Suprapubic skin (tissue), 4 donors: ENCODE measurements at places on chromosomes 6 and 20. TPM values are rescaled to one million over a fixed set of nuclear protein-coding genes. Genes with fewer than 3 reads are reported as not detected.

TP53TG5 gene
- total RNA-seq: not detected

CD109 gene
- total RNA-seq: 38.8 TPM

PACSIN1 gene
- not detected for total RNA-seq

PRSS16 gene
- total RNA-seq: 12.3 TPM

FAM209B gene
- total RNA-seq: not detected

HRH3 gene
- total RNA-seq: not detected

TMEM74B gene
- 3.9 TPM for total RNA-seq

FKBP1C gene
- 1.7 TPM for total RNA-seq

DNA sequence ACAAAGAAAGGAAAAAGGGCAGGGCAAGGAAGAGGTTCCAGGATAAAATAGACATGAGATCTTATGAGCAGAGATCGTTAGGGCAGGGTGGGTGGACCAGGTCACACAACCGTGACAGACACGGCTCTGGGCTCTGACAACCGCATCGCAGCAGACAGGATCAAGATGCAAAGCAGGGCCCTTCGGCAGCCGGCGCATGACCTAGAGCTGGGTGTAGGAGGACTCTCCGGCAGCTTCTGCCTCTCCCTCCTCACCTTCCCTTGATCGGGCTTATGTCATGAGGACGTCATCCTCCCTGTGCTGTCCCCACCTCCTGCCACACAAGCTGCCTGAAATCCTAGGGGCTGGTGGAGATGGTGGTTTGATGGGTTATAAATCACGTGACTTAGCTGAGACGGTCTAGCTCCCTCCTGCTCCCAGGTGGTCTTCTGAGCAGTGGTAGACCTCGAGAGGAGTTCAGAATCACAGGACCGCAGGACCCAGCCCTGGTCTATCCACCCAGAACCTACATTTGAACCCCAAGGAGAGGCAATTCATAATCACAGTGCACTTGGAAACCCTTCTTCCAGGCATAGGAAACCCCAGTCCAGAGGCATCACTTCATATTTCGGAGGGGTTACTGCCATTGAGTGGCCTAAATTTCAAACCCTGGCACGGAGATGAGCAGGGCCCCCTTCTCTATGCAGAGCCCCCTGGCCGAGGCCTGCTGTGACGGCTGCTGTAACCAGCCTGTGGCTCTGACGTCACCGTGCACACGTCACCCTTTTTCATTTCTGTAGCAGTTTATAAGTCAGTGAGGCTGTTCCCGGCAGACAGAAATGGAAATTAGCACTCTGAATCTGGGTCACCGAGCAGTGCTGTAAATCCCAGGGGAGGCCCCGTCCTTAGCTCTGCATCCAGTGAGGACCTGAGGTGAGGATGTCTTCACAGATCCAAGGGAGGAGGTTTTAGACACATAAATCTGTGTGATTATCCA, 8.7 kb upstream of the CCR6 start:
- no peak for DNase-seq

DNA sequence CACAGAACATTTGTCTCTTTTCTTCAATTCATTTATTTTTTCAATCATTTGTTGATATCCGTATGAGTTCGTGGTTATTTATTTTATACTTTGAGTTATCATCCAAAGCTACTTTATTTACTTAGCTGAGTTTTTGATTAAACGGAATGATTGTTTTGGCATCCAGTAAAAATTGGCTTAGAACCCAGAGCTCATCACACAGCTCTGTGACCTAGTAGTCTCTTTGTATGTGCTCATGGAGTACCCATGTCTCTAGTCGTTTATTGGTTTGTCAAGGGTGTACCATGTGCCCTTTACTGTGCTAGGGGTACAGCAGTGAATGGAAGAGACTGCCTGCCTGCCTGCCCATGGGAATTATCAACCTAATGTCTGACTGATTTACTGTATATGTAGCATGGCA, 142.2 kb downstream of the MYLK4 start:
- no peak for DNase-seq

DNA sequence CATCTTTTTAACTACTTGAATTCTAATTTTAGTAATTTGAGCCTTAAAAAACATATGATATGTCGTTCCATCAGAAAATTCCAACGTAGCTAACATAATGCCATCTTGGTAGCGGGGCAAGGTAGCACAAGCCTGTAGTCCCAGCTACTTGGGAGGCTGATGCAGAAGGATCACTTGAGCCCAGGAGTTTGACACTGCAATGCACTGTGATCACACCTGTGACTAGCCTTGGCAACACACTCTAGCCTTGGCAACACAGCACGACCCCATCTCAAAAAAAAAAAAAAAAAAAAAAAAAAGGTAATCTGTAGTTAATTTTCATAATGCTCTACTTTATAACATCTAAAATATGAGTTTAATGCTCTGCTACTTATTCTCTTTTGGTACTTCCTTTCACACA, 6.7 kb downstream of the BCLAF1 start:
- no peak for DNase-seq

DNA sequence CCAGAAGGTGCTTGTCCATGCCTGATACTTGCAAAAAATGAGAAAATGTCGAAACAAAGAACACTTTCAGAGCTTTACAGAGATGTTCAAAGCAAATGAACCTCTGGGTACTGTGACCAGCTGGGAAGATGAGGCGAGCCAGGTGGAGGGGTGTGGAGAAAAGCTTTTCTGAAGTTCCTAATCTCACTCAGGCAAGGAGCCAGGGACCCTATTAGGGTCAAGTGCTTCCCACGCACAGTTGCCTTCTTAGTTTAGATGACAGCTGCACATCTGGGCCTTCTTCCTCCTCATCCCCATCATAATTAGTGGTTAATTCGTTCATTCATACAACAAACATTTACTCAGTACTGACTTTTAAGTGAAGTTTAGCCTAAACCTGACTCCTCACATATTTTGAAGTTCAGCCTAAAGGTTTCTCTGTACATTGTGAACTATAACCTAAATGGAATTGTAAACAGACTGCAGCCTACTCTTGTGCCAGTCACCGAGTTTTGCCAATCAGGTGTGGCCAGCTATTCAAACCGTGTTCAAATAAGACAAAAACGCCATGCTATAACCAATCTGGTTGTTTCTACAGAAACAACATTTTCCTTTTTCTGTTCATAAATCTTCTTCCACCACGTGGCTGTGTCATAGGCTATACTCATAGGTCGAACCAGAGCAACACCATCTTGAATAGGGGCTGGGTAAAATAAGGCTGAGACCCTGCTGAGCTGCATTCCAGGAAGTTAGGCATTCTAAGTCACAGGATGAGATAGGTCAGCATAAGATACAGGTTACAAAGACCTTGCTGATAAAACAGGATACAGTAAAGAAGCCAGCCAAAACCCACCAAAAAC, 19.3 kb upstream of the AHCY start:
- no peak for DNase-seq

GRCh38 chr6:1607516-1608221, 2.0 kb upstream of the FOXC1 start:
- no peak for DNase-seq

DNA sequence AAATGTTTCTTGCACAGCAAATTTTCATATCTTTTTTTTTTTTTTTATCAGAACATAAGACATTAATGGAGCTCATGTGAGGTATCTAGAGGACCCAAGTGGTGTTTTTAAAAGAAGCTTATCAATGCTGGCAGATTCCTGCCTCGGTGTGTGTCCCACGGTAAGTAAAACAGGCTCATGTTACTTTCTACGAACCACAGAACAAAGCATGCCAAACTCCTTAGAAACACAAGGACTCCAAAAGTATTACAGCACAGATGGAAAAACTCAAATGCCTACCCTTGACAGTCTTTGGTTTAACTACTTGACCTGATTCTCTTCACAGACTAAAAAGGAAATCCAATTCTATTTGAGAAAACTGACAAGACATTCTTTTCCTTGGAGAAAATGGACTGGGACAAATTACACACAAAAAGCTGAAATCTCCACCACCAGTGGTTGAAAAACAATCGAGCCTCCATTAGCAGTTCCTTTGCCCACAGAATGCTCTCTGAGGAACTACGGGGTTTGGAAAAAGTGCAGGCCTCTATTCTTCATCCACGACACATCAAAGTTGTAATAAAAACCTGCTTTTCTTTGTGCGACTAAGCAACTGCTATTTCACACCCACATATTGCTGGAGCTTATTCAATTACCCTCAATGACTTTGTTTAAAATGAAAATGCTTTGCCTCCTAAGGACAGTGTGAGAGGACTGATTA, 5.4 kb downstream of the METTL24 start:
- DNase-seq: no peak

GRCh38 chr6:139423037-139423703, 48.7 kb upstream of the CITED2 start:
- DNase-seq: no peak

- DNase-seq: no peak
These were observed 74.4 kb upstream of the RIPOR2 start for GRCh38 chr6:25010176-25010575.

DNA sequence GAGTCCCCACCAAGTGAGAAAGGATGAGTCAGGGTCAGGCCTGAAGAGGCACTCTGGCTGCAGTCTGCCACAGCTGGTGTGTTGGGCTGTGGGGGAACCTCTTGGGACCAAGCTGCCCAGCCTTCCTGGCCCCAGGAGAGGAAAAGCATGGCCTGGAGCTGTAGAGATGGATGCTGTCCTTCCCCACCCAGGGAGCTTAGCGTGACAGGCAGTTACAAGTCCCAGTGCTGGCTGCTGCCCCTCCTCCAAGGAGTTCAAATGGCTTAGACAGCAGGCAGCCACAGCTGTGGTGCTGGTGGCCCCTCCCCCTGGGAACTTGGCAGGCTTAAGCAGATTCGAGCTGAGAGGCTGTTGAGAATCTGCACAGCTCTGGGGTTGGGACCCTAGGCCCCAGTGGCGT, 253.2 kb downstream of the PLCB1 start:
- DNase-seq: no peak

GRCh38 chr20:38635721-38636288, 34.2 kb downstream of the ARHGAP40 start:
- DNase-seq: no peak

- no peak for DNase-seq
These were observed 559.6 kb downstream of the RFPL4B start for GRCh38 chr6:112906726-112907125.

DNA sequence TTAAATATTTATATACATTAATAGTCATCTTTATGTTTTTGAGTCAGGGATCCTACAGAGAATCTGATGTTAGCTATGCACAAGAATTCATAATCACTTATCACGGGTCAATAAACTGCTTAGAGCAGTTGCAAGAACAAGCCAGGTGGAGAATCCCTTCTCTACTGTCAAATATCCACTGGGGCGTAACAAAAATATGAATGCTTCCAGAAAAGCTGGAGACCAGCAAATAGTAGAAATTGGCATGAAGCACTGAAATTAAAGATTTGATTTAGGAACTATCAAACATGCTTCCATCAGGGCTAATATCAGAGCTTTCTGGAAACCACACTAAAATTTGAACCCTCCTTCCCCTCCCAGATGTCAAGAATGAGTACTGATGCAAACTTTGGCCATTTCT, 37.3 kb downstream of the ADGRG6 start:
- DNase-seq: no peak

- DNase-seq: no peak
These were observed 43.6 kb downstream of the NHLRC1 start for GRCh38 chr6:18078866-18079265.

- no peak for DNase-seq
These were observed 2.9 kb downstream of the RAB32 start for GRCh38 chr6:146546443-146547043.

GRCh38 chr20:57622579-57623381, 2.6 kb upstream of the ZBP1 start:
- DNase-seq: no peak

DNA sequence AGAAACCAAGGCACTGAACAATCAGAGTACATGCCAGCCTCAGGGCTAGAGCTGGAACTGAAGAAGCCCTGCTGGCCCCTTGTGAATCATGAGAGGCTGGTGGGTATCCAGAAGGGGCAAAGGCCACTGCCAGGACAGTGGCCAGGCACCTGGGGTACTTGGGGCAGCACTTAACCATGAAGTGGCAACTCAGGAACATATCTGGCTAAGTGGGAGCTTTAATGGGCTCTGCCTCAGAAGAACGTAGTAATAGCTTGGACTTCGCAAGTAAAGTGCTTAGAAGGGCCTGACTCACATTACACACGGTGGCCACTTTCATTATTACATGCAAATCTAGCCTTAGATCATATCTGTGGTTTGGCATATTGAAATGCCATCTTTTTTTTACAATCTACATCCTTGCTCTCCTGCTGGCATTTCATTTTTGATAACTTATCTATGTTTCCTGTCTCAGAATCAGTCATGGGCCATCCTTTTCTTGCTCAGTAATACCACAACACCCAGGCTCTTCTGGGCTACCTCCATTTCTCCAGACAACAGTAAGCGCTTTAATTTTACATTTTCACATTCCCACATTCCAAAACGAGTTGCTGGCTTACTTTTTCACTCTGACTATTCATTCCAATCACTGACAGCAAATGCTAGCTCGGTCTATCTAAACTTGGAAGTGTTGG, 21.6 kb downstream of the NAPB start:
- DNase-seq: no peak

DNA sequence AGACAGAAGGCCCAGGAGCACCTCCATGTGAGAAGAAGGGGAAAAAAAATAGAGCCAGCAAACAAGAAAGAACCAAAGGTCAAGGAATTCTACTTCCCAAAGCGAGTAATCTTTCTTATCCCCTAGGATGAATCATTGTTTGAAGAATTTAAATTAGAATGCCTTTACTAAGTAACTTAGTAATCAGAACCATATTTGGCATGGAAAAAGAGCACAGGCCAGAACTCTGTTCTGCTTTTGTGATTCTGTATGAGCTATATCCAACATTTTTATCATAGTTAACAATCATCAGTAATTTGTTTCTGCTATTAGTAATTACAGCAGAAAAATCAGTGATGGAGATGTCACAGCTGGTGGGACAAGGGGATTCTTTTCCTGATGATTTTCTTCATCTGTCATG, 228.8 kb upstream of the FAM83B start:
- no peak for DNase-seq

DNA sequence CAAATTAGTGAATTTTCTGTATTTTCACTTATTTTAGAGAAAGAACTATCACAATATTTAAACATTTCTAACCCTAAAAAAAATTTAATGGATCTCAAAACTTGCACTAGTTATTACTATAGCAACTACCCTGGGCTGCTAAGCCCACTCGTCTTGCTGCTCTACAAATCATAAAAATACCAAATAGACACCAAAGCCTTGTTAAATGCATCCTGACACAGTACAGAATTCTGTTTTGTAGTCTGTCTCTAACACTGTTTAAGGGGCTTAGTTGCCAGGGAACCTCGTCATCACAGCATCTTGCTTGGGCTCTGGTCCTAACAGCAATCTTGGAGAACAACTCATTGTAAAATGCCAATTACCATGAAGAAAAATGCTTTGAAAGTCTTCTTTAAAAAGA, 56.9 kb upstream of the MBOAT1 start:
- no peak for DNase-seq

DNA sequence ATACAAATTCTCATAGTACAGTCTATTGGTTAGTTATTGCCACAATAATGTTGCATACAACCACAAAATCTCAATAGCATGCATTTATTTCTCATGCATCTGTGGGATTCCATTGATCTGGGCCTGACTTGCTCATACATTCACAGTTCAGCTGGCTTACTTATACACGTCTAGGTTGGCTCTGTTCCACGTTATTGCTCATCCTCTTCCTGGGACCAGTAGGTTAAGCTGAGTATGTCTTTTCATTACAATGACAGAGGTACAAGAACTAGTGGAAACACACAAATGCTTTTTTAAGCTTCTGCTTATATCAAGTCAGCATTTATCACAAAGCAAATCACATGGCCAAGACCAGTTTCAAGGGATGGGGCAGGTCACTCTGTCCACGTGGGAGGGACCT, 485.3 kb upstream of the BTBD3 start:
- DNase-seq: no peak
